NCI-H345 (cell line): ENCODE measurements at places on chromosomes 1 and 21.

DNA sequence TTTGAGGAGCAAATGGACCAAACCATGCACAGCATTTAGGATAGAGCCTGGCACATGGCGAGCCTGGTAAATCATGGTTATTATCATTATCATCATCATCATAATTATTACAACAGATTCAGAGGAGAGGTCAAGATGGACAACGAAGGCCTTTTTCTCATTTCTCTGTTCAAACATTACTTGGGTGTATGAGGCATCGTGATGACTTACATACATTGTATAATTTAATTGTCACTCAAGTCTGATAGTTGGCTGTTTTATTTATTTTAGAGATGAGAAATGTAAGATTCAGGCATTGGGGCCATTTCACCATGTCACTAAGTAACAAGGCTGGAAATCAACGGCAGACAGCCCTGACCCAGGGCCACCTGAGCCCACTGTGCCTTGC, 68.1 kb downstream of the SLC35F3 start:
- DNase-seq = no peak

DNA sequence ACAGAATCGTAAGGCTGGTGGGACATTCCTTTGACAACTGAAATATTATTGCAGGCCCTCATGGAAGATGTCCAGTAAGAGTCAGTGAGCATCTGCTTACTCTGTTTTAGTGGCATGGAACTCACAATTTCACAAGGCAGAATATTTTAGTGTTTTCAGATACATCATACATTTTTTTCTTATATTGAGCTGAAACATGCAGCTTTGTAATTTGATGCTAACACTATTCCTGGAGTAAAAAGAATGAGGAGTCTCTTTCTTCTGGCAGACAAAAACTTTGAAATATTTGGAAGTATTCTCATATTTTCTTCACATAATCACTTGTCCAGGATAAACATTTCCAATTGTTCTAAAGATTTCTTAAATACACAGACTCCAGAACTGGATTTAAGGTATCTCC, 17.7 kb downstream of the CLDN17 start:
- no peak for DNase-seq

GRCh38 chr1:3003941-3004270, 17.4 kb upstream of the ACTRT2 start:
- DNase-seq = no peak

DNA sequence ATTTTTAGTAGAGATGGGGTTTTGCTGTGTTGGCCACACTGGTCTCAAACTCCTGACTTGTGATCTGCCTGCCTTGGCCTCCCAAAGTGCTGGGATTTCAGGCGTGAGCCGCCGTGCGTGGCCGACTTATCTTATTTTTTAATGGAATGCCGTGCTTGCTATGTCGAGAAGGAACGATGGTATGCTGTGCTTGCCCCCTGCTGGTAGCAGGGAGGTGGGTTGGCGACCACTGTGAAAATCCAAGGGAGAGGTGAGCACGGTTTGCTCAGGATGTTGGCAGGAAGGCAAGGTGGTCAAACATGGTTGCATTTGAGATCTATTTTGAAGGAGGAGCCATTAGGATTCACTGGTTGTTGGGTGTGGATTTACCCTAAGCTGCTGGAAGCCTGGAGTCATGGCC, 45.8 kb upstream of the RCC2 start:
- DNase-seq = no peak

- no peak for DNase-seq
Measured at GRCh38 chr1:115694805-115695204, 53.0 kb downstream of the VANGL1 start.

- no peak for DNase-seq
Measured at GRCh38 chr1:105838071-105838470, 1218.4 kb upstream of the PRMT6 start.

- DNase-seq = no peak
Measured at GRCh38 chr1:228650946-228651345, 84.3 kb upstream of the RHOU start.

GRCh38 chr1:59880735-59881134, 45.8 kb downstream of the CYP2J2 start:
- DNase-seq = no peak

- no peak for DNase-seq
Measured at GRCh38 chr1:25690396-25690956, 73.9 kb downstream of the MAN1C1 start.

GRCh38 chr1:6099297-6099696, 53.6 kb downstream of the KCNAB2 start:
- no peak for DNase-seq

DNA sequence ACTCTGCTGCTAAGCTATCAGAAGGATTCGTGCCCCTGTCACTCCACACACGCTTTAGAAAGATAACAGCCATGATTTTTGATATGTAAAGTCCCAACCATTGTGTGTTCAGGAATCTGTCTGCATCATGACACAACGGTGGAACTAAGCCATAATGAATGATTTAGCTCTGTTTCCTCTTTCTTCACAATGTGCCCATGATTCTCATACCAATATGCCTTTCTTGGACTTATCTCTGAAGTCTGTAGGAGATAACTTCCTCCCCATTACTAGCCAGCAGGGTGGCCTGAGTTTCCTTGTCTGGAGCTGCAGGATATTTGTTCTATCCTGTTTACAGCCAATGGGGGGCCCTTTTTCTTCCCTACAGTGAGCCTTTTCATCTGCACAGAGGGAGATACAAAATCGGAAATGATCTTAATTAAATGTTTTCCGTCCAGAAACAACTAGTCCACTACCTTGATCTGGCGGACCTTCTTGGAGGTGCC, 511.7 kb downstream of the USP25 start:
- DNase-seq = no peak

DNA sequence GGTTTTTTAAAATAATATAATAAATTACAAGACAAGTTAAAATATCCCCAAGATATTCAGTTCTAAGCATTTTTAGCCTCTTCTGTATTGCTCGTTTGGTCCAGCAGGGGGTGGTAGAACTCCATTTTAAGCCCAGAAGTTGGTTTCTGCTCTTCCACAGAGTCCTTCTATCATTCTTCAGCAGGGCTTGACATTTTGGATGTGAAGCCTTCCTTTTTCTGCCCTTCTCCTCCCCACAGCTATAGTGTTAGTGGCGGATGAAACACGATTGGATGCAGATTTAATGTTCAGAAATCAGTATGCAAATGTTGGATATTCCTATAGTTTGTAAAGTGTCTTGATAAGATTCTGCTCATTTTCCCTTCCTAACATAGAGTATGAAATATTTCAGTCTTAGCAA, 1.4 kb downstream of the NCAM2 start:
- DNase-seq = peak; percentile 56

DNA sequence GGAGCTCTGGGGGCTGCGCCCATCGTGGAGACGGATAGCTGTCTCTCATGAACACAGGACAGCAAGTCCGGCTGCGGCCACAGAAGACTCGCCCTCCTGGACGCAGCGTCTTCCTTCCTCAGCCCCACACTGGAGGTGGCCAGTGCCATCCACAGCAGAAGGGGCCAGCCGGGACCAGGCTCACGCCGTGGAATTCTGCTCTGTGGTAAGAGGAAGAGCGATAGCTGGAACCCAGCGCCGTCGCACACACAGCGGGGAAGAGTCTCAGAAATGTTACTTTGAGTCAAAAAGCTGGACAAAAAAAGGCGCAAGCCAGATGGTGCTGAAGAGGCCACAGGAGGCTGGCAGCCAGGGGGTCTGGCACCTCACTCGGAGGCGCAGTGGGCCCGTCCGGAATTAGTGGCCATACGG, 113.9 kb upstream of the COL6A1 start:
- DNase-seq = no peak

GRCh38 chr21:26503414-26503813, 69.7 kb downstream of the CYYR1 start:
- DNase-seq = no peak

DNA sequence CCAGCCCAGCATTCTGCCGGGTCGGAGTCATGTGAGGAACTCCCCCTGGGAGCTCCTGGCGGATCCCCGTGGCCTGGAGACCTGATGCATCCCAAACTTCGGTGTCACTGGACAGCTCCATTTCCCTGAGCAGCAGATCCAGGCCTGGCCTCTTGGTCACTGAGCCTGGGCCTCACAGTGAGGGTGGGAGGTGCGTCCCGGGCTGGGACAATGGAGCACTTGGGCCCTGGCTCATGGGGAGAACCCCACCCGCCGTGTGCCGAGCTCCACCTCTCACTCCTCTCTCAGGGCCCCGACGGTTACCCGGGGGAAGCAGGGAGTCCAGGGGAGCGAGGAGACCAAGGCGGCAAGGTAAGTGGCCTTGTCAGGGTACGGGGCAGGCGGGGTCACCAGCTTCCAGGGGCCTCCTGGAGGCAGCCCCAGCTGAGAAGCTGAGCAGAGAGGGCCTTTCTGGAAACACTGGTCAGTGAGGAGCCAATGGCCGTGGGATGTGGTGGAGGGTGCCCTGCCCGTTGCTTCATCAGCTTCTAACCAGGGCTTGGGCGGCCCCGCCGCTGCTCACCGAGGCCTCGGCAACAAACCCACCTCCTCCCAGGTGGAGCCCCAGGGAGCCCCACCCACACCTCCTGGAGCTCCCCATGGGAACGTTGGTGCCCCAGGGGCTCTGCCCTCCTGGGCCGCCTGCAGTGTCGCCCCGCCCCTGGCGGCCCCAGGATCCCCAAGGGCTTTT, 19.8 kb downstream of the COL6A2 start:
- no peak for DNase-seq

GRCh38 chr1:221621683-221622082, 120.2 kb downstream of the DUSP10 start:
- DNase-seq = no peak

- DNase-seq = no peak
Measured at GRCh38 chr1:22223176-22223575, 80.3 kb upstream of the WNT4 start.

DNA sequence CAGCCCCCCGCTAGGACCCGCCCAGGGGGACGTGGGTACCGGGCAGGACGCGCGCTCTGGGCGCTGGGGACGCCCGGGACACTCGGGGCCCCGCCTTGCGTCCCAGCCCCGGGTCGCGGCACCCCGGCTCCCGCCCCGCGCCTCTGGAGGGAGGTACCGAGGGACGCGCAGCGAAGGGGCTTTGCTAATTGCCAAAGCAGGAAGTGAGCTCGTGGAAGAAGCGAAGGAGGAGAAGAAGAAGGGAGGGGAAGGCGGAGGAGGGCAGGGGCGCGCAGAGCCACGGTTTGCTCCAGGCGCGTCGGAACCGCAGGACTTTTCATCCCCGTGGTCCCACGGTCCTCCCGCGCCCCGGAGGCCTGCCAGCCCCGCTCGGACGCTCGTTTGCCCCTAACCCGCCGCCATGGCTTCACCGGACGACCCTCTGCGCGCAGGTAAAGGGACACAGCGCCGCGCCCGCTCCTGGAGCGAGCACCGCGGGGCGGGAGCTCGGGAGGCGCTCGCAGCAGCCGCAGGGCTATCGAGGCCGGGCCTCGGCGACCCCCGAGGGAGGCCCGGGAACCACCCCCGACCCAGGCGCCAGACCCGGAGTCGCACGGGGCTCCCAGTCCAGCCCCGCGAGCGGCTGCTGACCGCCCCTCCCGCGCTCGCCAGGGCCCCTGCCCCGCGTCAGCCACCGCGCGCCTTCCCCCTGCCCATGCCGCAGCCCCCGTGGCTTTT, 1.3 kb downstream of the EDARADD start:
- peak; percentile 39 for DNase-seq

GRCh38 chr1:227763246-227764018, 28.2 kb downstream of the SNAP47 start:
- peak; percentile 43 for DNase-seq

DNA sequence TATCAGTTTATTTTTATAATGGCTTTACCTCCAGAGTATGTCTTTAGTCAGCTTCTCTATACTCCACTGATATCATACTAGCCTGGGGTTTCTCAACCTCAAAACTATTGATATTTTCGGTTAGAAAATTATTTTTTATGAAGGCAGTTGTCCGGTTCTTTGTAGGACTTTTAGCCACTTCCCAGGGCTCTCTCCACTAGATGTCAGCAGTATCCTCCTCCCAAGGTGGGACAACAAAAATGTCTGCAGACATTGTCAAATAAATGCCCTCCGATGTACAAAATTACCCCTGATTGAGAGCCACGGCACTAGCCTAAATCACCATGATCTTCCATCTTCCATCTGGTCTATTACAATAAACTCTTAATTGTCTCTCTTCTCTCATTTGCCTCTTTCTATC, 4.1 kb upstream of the GRIK1 start:
- DNase-seq = no peak

GRCh38 chr1:53460211-53460634, 1.0 kb downstream of the DMRTB1 start:
- no peak for DNase-seq

GRCh38 chr21:44982558-44983250, 42.9 kb downstream of the SLX9 start:
- no peak for DNase-seq

DNA sequence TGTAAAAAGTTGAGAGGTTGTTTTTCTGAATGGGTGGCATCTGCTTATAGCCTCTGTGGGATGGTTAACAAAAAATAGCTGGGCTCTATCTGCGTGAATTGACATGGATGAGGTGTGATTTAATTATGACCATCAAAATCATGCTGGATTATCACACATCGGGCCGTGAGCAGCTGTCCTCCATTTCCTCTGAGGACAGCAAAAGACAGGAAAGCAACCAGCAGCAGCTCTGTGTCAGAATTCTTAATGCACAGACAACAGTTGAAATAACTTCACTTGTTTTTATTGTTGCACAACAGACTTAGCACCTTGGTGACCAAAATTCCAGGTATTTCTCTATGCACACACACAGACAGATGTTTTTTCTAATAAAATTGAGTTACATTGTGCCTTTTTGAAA, 54.5 kb upstream of the LAPTM5 start:
- no peak for DNase-seq

GRCh38 chr1:107142140-107142542, 1.3 kb downstream of the NTNG1 start:
- DNase-seq = peak; percentile 83

DNA sequence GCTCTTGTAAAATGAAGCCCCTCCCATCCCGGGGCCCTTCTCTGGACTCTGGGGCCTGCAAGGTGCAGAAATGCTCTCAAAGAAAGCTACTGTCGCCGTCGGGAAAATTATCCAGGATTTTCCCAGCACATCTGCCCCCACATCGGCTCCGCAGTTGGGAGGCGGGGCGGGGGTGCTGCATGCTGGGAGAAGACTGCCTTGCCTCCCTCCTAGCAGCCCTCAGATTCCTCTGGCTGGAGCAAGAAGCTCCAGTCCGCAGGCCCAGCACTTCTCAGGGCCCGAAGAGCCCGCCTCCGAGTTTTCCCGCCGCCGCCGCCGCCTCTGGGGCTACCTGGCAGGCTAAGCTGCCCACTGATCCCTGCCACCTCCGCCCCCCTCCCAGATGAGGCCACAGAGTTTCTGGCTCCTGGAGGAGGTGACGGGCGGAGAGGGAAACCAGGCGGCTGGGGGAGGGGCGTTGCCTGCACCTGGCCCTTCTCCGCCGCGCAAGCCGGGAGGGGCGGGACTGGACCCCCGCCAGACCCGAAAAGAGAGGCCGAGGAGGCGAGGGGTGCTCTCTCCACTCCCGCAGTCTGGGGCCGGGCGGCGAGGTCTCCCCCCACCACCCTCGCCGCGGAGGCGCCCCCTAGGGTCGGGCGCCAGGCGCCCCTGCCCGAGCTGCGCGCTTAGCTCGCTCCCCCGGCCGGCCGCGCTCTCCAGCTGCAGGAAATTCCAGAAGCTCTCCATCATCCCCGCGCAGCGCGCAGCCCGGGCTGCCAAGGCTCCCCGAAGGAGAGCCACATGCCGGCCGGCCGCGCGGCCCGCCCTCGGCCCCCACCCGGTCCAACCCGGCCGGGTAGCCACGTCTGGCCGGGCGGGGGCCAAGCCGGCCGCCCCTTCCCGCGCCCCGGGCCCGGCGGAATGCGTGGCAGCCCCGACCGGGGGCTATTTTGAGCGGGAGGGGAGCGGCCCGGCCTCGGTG, 28.8 kb downstream of the AHDC1 start:
- DNase-seq = no peak

GRCh38 chr1:243474136-243474881, 218.5 kb downstream of the SDCCAG8 start:
- DNase-seq = no peak
